ENCODE measurements at places on chromosomes 12 and 14. TPM values are rescaled to one million over a fixed set of nuclear protein-coding genes. Genes with fewer than 3 reads are reported as not detected.
A peak's percentile ranks its signal among the peaks of the same experiment; 100 is the strongest.

ORMDL2 gene
- 60.2 TPM for total RNA-seq

AQP6 gene
- total RNA-seq: not detected

DRAM1 gene
- 4.0 TPM for total RNA-seq

BBS10 gene
- total RNA-seq: 5.0 TPM

DPY19L2 gene
- 0.28 TPM for total RNA-seq

AMN gene
- total RNA-seq: 0.20 TPM

B4GALNT3 gene
- 0.88 TPM for total RNA-seq

GAS2L3 gene
- total RNA-seq: 4.0 TPM

DNA sequence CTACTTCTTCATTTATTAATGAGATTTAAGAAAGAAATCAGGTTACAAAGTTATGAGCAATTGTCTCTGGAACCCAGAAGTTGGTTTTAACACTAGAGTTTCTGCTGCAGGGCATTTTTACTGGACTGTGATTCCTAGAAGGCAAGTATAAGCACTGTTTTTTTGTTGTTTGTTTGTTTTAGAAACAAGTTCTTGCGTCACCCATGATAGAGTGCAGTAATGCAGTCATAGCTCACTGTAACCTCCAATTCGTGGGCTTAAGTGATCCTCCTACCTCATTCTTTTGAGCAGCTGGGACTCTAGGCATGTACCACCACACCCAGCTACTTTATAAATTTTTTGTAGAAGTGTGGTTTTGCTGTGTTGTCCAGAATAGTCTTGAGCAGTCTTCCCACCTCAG, 25.6 kb downstream of the RAP1B start:
- DNase-seq: no peak

DNA sequence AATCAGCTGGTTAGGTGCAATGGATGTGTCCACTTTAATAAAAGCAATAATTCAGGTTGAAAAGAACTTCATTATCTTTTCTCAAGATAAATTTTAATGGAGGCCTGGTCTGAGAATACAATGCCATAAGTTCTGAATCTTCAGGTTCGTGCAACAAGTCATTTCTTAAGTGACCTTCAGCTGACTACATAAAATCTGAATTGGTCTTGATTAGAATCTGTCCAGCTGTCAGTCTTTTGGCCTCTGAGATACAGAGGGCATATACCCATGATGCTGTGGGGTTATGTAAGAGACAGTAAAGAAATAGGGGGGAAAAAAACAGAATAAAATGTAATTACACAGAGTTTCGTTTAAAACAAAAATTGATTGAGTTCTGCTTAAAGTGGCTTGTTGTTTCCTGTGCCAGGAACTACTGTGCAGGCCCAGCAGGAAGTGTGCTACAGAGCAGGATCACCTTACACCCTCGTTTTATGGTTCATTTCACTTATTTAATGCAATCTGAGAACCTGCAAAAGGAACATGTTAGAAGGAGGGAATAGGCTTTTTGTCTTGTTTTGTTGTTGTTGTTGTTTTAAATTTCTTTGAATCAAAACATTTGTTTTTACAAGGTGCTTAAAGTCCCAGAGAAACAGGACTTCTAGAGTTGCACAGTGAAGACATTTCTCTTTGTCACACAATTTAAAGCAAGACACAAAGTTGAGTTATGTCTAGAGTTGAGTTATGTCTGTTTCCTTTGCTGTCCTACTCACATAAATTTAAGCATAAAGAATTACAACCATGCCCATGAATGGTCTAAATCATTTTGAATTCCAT, 64.2 kb downstream of the LGR5 start:
- DNase-seq: no peak

GRCh38 chr14:20328705-20329104, 4.4 kb downstream of the CCNB1IP1 start:
- DNase-seq: no peak

DNA sequence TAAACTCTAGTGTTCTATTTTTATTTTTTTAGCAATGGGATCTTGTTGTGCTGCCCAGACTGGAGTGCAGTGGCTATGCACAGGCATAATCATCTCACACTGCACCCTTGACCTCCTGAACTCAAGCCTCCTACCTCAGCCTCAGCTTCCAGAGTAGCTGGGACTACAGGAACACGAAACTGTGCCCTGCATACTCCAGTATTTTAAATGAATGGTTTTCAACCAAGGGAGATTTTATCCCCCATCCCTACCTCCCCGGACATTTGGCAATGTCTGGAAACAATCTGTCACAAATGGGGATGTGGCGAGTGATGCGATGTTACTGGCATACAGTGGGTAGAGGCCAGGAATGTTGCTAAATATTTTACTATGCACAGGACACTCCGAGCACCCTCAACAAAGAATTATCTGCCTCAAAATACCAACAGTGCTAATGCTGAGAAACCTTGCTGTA, 2.1 kb downstream of the CBX5 start:
- no peak for DNase-seq

GRCh38 chr12:31207799-31208465, 118.0 kb downstream of the SINHCAF start:
- DNase-seq: no peak

- no peak for DNase-seq
Observed at GRCh38 chr12:24773996-24774395, 174.9 kb downstream of the BCAT1 start.

GRCh38 chr12:2639020-2639298, 155.8 kb upstream of the FKBP4 start:
- no peak for DNase-seq

GRCh38 chr12:16670456-16671050, 64.6 kb upstream of the LMO3 start:
- DNase-seq: no peak

GRCh38 chr12:53500142-53500775, 824 bp upstream of the TARBP2 start:
- peak; percentile 38 for DNase-seq

DNA sequence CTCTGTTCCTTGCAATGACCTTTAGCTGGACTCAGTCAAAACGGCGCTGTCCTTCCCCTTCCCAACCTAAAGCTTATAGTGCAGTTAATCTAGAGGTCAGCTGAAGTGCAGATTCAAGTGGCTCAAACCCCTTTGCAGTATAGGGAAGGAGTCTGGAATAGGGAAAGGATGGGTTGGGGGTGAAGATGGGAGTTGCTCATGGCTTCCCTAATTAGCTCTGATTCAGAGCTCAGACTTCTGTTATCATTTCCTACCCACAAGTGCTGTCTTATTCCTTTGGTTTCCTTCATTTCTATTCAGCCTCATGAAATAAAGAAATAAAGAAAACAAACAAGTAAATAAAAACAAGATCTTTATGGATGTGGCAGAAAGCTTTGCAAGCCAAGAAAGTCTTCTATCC, 264.0 kb upstream of the HMGA2 start:
- no peak for DNase-seq

- no peak for DNase-seq
Observed at GRCh38 chr14:81473456-81474147, 60.1 kb downstream of the SEL1L start.

GRCh38 chr14:100067971-100068959, 3.0 kb downstream of the EVL start:
- DNase-seq: peak; percentile 93

DNA sequence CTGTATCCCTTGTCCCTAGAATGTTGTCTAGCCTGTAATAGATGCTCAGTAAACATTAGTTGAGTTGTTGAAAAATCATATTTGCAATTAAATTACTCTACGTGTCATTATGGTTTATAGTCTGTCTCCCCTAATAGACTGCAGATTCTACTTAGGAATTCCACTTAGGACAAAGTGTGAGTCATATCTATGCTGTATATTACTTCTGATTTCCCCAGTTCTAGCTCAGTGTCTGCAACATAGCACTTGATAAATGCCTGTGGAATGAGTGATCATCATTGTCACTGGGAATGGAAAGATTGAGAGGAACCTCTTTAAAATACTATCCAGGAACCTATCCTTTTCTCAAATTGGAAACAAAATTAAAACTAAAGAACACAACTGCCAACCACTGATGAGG, 99.3 kb downstream of the TBX5 start:
- no peak for DNase-seq

DNA sequence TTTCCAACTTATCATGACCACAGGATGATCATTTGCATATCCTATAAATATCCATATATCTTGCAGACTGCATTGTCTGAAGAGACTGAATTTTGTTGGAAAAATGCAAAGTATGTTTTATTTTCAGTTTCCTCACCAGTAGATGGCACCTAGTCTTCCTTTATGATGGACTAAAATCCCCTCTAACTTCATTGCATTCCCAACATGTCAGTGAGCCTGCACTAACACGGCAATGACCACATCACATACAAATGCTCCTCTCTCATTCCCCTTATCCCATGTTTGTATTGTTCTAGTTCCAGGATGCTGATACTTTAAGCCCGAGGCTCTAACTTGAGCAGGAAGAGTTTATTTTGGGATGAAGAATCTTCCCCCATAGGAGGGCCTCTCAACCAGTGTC, 24.7 kb upstream of the MYBPC1 start:
- no peak for DNase-seq

DNA sequence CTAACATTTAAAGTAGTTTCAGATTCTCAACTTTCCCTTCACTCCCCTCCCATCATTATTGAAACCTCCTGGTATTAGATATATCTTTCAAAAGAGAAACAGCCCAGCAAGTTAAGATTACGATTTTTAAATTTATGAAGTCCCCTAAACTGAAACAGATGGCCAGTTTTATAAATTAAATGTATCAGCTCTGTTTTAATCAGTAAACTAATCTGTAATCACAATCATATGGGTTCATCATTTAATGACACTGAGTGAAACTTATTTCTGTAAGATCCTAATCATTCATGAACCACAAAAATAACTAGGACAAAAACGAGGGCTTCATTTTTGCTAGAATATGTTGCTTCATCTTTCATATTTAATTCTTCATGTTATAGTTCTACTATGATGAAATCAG, 137.8 kb downstream of the EPS8 start:
- DNase-seq: no peak

All from activated CD4-positive, alpha-beta memory T cell treated with anti-CD3 and anti-CD28 coated beads, Interleukin-2, amount 10 ng/mL, durations not matched to agents 7 days and 5 days (primary cell).